ENCODE measurements at places on chromosomes 1 and 21.

DNA sequence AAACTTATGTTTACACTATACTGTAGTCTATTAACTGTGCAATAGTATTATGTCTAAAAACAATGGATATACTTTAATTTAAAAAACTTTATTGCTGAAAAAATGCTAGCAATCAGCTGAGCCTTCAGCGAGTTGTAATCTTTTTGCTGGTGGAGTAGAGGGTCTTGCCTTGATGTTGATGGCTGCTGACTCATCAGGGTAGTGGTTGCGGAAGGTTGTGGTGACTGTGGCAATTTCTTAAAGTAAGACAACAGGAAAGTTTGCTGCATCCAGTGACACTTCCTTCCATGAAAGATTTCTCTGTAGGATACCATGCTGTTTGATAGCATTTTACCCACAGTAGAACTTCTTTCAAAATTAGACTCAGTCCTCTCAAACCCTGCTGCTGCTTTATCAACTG lies 234.7 kb upstream of the CSF3R start:
- no peaks in the 10 kb centered on the region for H3K36me3 ChIP-seq
- H3K4me1 ChIP-seq: no peaks in the 10 kb centered on the region
- peaks cover 6% of the 10 kb centered on the region for H3K27me3 ChIP-seq
- no peak overlapping the region for H3K27ac ChIP-seq
- no peak for DNase-seq

GRCh38 chr1:94093996-94094395 lies 27.0 kb downstream of the ABCA4 start:
- no peaks in the 10 kb centered on the region for H3K36me3 ChIP-seq
- DNase-seq: no peak
- H3K27ac ChIP-seq: no peak overlapping the region
- peaks cover 2% of the 10 kb centered on the region for H3K27me3 ChIP-seq
- no peak overlapping the region for H3K4me3 ChIP-seq

- peaks cover 5% of the 10 kb centered on the region for H3K4me1 ChIP-seq
- no peak overlapping the region for H3K4me3 ChIP-seq
- no peak overlapping the region for H3K27ac ChIP-seq
- no peak for DNase-seq
Observed at GRCh38 chr1:151619489-151620093, 7.7 kb downstream of the SNX27 start.

- no peak overlapping the region for H3K4me3 ChIP-seq
- H3K36me3 ChIP-seq: no peaks in the 10 kb centered on the region
- H3K27ac ChIP-seq: no peak overlapping the region
- no peak for DNase-seq
Observed at GRCh38 chr1:62285984-62286785, 33.0 kb downstream of the KANK4 start.

GRCh38 chr1:75092141-75092540 lies 42.0 kb upstream of the LHX8 start:
- no peak overlapping the region for H3K4me3 ChIP-seq
- DNase-seq: no peak
- H3K4me1 ChIP-seq: no peaks in the 10 kb centered on the region
- H3K27me3 ChIP-seq: no peaks in the 10 kb centered on the region
- no peaks in the 10 kb centered on the region for H3K36me3 ChIP-seq
- H3K27ac ChIP-seq: no peak overlapping the region

- no peaks in the 10 kb centered on the region for H3K36me3 ChIP-seq
- H3K27me3 ChIP-seq: no peaks in the 10 kb centered on the region
- H3K27ac ChIP-seq: no peak overlapping the region
- DNase-seq: no peak
- no peak overlapping the region for H3K4me3 ChIP-seq
Observed at GRCh38 chr1:177600936-177601335, 368.9 kb downstream of the SEC16B start.

GRCh38 chr1:113297749-113298148 lies 92.6 kb upstream of the MAGI3 start:
- H3K36me3 ChIP-seq: no peaks in the 10 kb centered on the region
- H3K27me3 ChIP-seq: peaks cover 5% of the 10 kb centered on the region
- DNase-seq: no peak
- H3K4me1 ChIP-seq: no peaks in the 10 kb centered on the region
- no peak overlapping the region for H3K4me3 ChIP-seq

DNA sequence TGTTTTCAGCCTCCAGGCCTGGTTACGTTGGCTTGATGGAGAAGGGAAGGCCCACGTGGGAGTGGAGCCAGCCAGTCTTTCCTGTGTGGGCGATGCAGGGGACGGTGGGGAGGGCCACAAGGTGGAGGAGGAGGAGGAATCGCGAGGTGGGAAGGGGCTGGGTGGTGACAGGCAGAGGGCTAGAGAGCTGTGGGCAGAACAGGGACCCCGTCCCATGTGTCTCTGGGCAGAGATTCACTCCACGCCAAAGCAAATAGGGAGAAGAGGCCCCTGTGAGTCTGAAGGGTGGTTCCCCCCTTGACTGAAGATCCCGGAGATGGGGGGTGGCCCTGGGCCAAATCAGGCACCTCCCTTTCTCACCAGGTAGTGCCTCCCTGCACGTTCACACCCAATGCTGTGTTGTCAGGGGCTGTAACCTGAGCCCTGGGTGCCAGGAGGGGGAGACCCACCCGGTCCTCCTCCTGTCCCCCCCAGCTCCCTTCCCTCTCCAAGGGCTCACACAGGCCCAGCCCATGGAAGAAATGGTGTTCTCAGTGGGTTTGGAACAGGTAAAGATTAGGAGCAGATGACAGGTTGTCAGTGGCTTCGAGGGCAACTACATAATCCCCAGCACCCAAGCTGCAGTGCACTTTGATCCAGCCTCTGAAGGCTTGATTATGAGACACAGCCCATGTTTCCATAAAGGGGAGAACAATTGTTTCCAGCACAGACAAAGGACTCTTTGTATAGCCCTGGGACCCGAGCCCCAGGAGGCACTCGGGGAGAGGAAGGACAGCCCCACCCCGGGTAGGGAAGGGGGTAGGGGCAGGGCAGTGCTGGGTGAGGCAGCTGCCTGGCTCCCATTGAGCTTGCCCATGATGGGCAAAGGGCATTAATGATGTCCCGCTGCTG lies 37.7 kb upstream of the GPR37L1 start:
- no peaks in the 10 kb centered on the region for H3K4me1 ChIP-seq
- no peaks in the 10 kb centered on the region for H3K36me3 ChIP-seq
- no peak for DNase-seq
- H3K27ac ChIP-seq: no peak overlapping the region
- H3K27me3 ChIP-seq: no peaks in the 10 kb centered on the region

GRCh38 chr1:1278620-1279019 lies 1.6 kb upstream of the SCNN1D start:
- H3K27ac ChIP-seq: no peak overlapping the region
- H3K4me3 ChIP-seq: no peak overlapping the region
- no peaks in the 10 kb centered on the region for H3K36me3 ChIP-seq
- no peaks in the 10 kb centered on the region for H3K27me3 ChIP-seq
- peaks cover 9% of the 10 kb centered on the region for H3K4me1 ChIP-seq

DNA sequence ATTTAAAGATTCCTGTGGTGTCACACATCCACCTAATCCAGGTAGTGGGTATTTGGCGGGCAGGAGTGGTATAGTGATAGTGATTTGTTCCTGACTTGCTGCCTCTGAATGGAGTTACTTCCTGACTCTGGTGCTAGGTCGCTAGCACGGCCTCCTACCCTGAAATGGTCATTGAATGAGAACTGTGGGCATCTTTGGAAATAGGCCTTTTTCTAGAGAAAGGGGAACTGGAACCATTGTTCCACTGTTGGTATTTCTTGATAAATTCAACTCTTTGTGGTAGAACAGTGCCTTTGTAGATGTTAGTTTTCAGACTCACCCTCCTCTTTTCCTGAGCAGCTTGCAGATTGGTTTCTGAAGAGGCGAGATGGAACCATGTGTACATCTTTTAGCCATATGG lies 1.5 kb downstream of the QSOX1 start:
- no peaks in the 10 kb centered on the region for H3K36me3 ChIP-seq
- DNase-seq: no peak
- peaks cover 24% of the 10 kb centered on the region for H3K4me1 ChIP-seq
- H3K4me3 ChIP-seq: peak overlapping the region; percentile 82
- no peaks in the 10 kb centered on the region for H3K27me3 ChIP-seq
- no peak overlapping the region for H3K27ac ChIP-seq
